NCI-H82 (cell line): ENCODE measurements at places on chromosomes 2 and 18.

DNA sequence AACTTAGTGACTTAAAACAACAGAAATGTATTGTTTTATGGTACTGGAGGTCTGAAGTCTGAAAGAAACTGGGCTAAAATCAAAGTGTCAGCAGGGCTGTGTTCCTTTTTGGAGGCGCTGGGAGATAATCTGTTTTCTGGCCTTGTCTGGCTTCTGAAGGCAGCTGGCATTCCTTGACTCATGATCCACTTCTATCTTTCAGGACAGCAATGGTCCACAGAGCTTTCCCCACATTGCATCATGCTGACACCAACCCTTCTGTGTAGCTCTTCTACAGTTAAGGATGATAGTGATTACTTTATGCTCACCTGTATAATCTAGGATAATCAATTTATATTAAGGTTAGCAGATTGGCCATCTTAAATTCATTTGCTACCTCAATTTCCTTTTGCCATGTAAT, 392.1 kb downstream of the TDRD15 start:
- peak; percentile 78 for DNase-seq

- DNase-seq: peak; percentile 16
Observed at GRCh38 chr18:23671564-23671963, 8.9 kb upstream of the ANKRD29 start.

DNA sequence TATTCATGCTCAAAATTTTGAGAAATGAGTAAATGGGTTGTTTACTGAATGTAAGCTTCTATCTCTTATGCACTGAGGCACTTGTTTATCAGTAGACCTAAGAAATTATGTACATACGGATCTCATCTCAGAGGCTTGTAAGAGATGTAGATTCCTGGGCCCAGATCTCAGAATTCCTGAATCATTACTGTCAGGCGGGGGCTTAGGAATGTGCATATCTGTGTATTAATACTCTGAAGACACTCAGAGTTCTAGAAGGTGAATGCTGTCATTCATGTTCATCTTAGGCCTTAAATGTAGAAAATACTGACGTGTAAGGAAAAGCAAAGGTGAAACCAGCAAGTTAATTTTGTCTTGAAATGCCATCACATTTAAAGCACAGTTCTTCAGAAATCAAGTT, 169.6 kb downstream of the FMNL2 start:
- DNase-seq: no peak

GRCh38 chr2:109045505-109045904, 56.5 kb upstream of the EDAR start:
- no peak for DNase-seq

DNA sequence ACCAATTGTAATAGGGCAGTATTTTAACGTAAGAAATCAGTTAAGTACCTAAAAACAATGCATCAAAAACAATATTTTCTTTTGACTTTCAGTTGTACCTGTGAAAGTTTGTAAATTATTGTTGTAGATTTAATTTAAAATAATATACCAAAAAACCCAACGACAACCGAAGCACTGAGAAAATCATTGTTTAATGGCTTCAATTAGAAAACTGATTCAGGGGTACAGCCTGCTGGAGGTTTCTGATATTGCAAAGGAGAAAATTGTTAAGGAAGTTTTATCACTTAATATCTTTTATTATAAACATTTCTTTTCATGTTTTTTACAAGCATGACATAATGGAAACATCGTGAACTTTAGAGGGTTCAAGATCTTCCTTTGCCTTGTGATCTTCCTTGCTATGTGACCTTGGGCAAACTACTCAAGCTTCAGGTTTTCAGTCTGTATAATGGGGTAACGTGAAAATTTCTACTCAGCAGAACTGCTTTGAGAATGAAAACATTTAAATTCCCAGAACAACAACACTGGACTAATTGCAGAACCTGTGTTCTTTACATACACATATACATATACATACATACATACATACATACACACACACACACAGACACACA, 76.3 kb upstream of the GLS start:
- no peak for DNase-seq

DNA sequence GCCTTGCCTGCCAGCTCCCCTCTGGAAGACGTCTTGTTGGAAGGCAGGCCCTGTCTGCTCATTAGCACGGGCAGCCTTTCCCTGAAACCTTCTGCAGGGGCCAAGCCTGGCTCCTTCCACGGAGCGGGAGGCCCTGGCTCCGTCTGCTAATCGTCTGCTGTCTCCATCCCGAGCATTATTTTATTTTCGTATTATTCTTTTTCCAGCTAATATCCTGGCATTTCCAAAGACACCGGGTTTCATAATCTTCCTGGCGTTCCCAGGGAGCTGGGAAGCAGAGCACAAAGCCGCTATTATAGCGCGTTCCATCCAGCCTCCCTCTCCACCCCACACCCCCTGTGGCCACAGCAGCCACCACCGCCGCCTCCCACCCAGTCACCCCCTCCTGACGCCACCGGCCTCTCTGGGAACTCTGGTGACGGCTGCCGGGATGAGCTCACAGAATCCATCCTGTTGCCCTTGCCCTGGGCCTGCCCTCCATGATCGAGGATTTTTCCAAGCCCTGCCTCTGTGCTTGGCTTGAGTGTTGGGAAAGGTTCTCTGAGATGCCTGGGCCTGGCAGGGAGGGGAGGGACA, 125.5 kb downstream of the DYSF start:
- DNase-seq: no peak
